Posterior cingulate gyrus (tissue), 11 donors: ENCODE measurements at places on chromosomes 7 and 10.

DNA sequence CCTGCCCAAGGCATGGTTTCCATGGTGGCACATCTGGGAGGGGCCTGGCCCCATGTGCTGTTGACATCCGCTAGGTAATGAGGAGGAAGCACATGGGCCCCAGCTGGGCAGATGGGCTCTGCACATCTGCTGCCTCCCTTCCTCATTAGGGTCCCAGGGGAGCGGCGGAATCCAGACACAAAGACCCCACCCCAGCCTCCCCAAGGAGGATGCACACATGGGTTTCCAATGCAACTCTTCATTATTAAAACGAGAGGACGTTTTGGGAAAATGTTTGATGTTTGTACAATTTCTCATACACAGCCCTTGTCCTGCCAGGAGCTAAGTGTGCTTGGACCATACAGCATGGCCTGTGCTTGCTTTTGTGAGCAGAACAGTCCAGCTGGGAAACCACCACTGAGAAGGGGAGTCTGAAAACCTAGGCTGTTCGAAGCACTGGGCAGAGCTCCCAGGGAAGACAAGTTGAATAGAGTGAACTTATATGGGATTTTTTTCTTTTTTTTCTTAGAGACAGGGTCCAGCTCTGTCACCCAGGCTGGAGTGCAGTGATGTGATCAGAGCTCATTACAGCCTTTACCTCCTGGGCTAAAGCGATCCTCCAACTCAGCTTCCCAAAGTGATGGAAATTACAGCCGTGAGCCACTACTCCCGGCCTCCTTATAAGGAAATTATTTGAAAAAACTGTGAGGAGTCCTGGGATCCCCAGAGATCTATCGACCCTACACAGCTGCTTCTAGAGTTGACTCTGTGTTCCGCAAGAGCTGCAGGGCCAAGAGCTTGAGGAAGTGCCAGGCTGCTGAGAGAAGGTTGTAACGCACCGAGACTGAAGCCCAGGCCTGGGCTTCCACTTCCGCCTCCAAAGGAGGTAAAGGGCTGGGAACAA is 23.4 kb downstream of the FAM107B start:
- no peak for DNase-seq

DNA sequence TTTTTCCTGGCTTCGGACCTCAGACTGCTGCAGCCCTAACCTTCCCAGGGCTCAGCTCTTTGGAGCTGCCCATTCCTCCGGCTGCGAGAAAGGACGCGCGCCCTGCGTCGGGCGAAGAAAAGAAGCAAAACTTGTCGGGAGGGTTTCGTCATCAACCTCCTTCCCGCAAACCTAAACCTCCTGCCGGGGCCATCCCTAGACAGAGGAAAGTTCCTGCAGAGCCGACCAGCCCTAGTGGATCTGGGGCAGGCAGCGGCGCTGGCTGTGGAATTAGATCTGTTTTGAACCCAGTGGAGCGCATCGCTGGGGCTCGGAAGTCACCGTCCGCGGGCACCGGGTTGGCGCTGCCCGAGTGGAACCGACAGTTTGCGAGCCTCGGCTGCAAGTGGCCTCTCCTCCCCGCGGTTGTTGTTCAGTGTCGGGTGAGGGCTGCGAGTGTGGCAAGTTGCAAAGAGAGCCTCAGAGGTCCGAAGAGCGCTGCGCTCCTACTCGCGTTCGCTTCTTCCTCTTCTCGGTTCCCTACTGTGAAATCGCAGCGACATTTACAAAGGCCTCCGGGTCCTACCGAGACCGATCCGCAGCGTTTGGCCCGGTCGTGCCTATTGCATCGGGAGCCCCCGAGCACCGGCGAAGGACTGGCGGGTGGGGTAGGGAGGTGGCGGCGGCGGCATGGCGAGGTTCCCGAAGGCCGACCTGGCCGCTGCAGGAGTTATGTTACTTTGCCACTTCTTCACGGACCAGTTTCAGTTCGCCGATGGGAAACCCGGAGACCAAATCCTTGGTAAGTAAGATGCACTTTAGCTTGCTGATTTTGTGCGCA is at the start of gene PLXDC2:
Gene PLXDC2, plus strand, starts transcription at position 22 of the 820 bp plus-strand sequence.
- DNase-seq = peak; percentile 33

DNA sequence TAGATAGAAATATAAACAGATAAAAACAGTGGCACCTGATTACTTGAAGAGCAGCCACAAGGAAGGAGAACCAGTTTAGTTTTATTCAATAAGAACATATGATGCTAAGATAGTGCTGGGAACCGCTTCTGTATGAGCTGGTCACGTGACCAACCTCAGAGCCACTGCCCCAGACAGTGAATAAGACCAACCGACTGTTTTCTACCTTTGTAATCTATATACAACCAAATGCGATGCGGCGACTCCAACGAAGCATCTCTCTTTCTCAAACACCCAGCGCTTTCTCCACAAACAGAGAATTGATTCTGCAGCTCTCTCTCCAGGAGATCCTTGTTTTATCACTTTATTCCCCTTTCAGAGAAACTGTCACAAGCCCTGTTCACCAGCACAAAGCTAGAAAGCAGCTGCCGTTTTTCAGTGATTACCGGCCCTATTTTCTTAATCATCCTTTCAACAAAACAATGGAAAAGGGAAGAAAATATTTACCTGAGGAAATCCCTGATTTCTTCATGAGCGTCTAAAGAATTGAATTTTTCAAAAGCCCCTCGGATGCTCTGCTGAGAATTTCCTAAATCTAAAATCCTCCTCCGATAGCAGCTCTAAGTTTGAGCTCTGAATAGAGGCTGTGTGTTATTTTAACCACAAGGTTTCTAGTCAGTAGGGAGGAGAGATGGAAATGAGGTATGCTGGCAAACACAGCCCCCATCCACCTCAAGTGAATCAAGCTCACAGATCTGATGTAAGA is 55.7 kb upstream of the JCAD start:
- DNase-seq = no peak

GRCh38 chr7:93823621-93824020 is 66.9 kb downstream of the TFPI2 start:
- no peak for DNase-seq

- no peak for DNase-seq
Measured at GRCh38 chr10:113879691-113880090, 25.2 kb downstream of the NHLRC2 start.

DNA sequence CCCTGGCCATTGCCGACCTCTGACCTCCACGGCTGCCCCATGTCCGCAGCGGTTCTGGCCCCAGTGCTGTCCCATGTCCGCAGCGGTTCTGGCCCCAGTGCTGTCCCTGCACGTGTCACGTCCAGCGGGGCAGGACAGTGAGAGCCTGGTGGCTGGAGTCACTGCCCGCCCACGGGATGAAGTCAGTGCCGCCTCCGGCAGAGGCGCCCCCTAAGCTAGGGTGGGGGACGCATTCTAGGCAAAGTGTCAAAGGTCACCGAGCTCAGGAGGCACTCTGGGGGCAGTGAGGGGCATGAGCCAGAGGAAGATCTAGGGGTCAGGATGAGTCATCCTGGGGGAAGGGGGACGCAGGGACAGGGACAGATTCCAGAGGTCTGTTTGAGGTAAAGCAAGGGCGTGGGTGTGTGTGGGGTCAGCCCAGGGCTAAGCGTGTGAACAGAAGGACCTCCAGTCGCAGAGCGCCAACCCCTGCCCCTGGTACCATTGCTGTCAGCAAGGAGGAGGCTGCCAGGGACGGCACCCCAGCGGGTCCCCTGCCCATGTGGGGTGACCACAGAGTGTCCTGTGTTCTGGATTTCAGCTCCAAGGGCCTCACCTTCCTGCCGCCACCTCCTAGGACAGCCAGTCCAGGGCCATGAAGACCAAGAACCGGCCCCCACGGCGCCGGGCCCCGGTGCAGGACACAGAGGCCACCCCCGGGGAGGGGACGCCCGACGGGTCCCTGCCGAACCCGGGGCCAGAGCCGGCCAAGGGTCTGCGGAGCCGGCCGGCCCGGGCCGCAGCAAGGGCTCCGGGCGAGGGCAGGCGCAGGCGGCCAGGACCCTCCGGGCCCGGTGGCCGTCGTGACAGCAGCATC is 665 bp downstream of the BHLHA15 start:
- DNase-seq = no peak

DNA sequence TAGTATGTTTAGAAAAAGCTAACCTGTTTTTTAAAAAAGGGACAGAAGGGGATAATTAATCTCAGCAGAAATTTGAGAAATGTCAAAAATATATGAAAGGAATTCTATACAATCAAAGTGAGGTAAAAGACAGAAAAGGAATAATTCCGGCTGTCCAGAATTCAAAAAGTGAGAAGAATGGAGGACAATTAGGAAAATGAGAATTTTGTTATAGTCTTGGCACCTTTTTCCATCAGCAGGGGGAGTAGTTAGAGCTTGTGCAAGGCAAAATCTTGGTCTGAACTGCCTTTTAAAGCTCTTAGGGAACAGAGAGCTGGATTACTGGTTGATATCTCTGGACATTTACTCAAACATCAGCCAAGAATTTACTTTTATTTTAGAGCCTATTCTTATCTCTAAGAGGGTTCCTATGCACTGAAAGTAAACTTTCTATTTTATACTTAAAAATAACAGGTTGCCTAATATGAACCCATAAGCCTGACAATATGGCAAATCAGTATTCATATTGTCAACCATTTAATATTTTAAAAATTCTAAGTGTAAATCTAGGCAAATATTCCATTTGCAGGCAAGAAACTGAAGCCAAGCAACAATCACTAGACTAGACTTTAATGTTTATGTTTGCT is 185.6 kb downstream of the ANK3 start:
- no peak for DNase-seq

DNA sequence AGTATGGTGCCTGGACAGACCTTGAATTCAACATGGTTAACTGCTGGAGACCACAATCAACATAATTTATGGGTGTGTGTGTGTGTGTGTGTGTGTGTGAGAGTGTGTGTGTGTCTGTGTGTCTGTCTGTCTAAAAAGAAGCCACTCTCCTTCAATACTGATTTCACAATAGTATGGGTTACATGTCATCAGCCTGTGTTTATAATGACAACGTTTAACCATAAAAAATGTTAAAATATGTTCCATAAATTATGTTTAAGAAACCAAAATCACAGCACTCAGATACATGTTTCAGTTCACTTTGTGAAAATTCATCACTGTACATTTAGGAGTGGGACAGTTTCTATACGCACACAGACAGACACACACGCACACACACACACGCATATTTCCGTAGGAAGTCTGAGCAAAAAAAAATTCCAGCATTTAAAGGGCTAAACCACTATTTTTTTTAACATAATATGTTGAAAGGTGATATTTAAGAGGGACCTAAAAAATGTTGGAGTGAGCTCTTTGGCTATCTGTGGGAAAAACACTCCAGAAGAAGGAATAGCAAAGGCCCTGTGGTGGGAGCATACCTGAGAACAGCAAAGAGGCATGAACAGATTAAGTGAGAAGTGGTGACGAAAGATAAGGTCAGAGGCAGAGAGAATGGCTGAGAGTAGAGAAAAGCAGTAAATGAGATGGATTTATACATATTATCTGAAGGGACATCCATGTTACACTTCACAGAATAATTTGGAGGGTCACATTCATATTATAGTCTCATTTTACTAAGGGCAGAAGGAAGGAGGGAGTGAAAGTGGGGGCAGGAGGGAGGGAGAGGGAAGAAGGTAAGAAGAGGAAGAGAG is 10.9 kb downstream of the PDZD8 start:
- DNase-seq = no peak
